ENCODE measurements at places on chromosomes 16 and 17. TPM values are rescaled to one million over a fixed set of nuclear protein-coding genes. Genes with fewer than 3 reads are reported as not detected.

The ABCC11 gene
- total RNA-seq, result not detected

The SEPTIN12 gene
- total RNA-seq, result not detected

The PRR35 gene
- total RNA-seq, result not detected

The FBF1 gene
- total RNA-seq, result 7.6 TPM

The PRAC1 gene
- total RNA-seq, result not detected

The GNGT2 gene
- not detected for total RNA-seq

The SPNS2 gene
- 2.9 TPM for total RNA-seq

The ABCA8 gene
- 58.2 TPM for total RNA-seq

The SHCBP1 gene
- 6.7 TPM for total RNA-seq

The DBF4B gene
- 4.2 TPM for total RNA-seq

The SLFN14 gene
- total RNA-seq, result not detected

The ACE gene
- total RNA-seq, result 16.0 TPM

The GPR142 gene
- not detected for total RNA-seq

The ZNF205 gene
- 10.7 TPM for total RNA-seq

The CDH15 gene
- 0.36 TPM for total RNA-seq

The DYNLRB2 gene
- total RNA-seq, result not detected

The SLX4 gene
- 3.4 TPM for total RNA-seq

The FOXJ1 gene
- total RNA-seq, result not detected

The SPOP gene
- total RNA-seq, result 47.0 TPM

The LHX1 gene
- not detected for total RNA-seq

The CXCL16 gene
- total RNA-seq, result 1.6 TPM

The KCNG4 gene
- total RNA-seq, result not detected

The SPN gene
- 0.36 TPM for total RNA-seq

The APOBR gene
- total RNA-seq, result not detected

The KCNH6 gene
- total RNA-seq, result not detected

The EFCAB5 gene
- total RNA-seq, result not detected

The FNDC8 gene
- total RNA-seq, result not detected

The SLC5A10 gene
- not detected for total RNA-seq

The ABCC6 gene
- not detected for total RNA-seq

The SPEM2 gene
- total RNA-seq, result not detected

The CCDC78 gene
- 1.6 TPM for total RNA-seq

The KRT31 gene
- not detected for total RNA-seq

The IRX3 gene
- total RNA-seq, result 12.2 TPM

The RARA gene
- 63.9 TPM for total RNA-seq

The CHST6 gene
- 0.97 TPM for total RNA-seq

The GAST gene
- not detected for total RNA-seq

The PSMD12 gene
- 22.9 TPM for total RNA-seq

The CLEC18C gene
- total RNA-seq, result not detected

The JPH3 gene
- total RNA-seq, result not detected

The OTOP3 gene
- total RNA-seq, result not detected

The CA4 gene
- not detected for total RNA-seq

The CNTNAP4 gene
- total RNA-seq, result not detected

The CALCOCO2 gene
- total RNA-seq, result 36.0 TPM

The SLC25A11 gene
- total RNA-seq, result 37.5 TPM

The NACA2 gene
- total RNA-seq, result not detected

The FOXN1 gene
- total RNA-seq, result not detected
